NCI-H1105 treated with DMSO at 0.1 percent for 48 hours (cell line): ENCODE measurements at places on chromosomes 12 and 14.
A peak's percentile ranks its signal among the peaks of the same experiment; 100 is the strongest.

DNA sequence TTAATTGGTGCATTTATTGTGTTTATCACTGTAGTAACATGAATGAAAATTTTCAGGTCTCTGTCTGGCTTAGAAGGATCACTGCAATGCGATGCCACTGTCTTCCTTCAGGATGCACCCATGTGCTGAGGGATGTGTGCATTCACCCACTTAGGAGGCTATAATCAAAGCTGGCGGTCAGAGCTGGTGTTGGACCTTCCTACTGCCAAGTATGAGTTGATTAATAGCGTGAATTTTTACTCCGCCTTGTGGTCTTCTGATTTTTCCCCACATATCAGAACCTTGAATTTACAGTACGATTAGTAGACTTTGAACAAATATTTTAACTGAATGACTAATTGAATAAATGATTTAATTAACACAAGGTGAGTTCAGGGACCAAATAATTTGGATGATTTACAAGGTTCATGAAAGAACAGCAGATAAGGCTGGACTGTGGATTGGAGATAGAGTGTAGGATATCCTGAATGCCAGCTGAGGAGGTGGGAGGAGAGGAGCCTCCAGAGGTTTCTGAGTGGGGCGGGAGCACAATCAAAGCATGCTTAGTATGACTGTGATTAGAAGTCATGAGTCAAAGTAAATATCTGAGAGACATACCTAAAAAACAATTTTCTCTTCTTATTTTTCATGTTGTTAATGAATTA lies 50.1 kb downstream of the RERG start:
- no peak for DNase-seq

GRCh38 chr12:80272387-80272915 lies 171.6 kb upstream of the PTPRQ start:
- no peak for DNase-seq

GRCh38 chr12:120678572-120678971 lies 8.4 kb upstream of the MLEC start:
- no peak for DNase-seq

GRCh38 chr14:102870994-102871831 lies 51.2 kb upstream of the AMN start:
- peak; percentile 76 for DNase-seq

GRCh38 chr12:64258576-64258975 lies 36.5 kb upstream of the KICS2 start:
- no peak for DNase-seq

DNA sequence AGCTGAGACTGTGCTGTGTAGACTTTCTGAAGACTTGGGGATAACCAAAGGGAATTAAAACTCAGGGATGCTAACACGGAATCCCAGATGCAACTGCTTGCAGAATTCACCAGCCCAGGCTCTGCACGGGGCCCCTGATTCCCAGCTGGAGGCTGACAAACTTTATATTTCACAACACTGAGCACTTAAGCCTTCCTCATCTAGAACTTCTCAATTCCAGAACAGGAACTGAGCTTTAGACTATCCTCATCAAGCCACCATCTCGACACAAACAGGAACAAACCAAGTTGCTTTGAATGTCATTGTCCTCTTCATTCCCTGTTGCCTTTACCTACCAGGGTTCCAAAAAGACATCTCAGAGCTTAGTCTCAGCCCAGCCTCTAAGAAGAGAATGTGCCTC lies 22.2 kb downstream of the CCDC63 start:
- DNase-seq: no peak

DNA sequence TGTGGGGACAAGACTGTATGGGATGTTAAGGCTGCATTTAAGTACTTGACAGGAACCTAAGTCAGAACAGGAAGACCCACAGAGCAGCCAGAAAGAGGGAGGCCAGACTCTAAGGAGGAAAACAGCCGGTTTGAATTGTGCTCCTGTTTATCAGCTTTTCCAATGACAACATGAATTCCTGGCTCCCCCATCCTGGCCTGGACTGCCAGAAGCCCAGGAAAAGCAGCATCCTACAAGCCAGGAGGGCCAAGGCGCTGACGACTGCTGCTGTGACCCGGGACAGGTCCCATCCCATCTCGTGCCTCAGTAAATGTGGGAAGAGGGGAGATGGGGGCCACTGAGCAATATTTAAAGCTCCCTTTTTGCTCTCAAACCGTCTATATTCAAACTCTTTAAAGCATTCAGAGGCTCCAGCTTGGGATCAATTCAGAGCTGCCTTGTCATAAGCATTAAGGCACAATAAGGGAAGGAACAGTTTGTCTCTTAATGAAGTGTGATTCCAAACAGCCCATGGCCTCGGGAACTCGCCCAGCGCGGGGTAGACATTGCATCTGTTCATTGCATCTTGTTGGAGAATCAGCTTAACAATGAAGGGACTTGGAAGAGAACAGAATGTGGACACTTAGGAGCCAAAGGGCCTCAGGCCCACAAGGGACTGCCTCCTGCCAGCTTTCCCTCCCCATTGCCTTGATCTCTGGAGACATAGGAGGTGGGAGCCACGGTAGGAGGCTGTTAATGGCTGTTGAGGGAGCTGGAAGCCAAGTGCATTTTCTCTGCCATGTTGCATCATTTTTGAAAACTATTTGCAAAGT lies 49.6 kb downstream of the CMKLR1 start:
- no peak for DNase-seq

- DNase-seq: peak; percentile 93
Measured at GRCh38 chr12:113899561-113900471, 66.3 kb downstream of the RBM19 start.

DNA sequence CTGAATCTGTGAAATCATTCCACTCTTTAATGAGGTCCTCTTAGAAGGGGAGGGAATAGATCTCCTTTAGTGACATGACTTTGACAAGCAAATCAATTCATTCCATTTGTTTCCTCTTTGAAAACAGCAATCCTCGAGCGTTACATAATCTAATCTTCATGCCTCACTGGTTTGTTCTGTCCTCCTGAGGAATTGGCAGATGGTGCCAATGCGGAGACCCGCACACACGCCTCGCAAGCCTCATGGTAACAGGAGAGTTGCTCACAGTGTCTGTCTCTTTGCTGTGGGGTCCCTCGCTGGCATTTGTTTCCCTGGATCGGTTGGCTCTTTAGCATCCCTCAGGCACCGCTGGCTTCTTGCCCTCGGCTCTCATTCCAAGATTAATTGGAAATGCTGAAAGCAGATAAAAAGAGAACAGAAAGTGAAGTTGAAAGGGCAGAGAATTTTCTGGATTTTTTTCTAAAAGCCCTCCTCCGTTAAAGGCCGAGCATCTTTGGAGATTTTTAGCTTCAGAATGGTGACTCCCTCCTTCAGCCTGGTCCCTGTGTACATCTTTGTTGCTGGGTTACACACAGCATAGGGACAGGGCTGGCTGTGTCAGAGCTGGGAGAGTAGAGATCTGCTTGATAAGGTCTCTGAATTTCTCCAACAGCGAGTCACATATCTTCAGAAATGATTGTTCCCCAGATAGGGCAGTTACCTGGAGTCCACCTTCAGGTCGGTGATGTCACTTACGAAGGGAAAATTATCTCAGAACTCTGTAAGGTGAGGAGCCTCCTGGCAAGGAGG lies 10.1 kb upstream of the CABP1 start:
- no peak for DNase-seq

- no peak for DNase-seq
Measured at GRCh38 chr14:54730156-54730961, 163.4 kb downstream of the SAMD4A start.

DNA sequence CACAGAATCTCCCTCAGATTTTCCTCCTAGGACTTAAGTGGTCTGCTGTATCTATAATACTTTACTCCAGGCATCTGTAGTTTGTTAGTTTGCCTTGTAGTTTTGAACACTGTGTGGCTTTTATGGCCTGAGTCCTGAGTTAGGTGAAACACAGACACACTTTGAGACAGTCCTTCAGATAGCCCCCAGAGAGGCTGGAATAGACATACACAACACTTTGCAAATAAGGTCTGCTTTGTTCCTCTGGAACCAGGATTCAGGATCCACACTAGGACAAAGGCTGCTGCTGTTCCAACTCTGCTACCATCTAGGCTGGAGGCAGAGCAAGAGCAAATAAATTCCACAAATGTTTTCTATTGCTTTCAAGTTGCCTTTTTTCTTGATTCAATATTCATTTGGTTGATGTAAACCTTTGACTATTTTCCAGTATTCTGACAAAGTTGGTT lies 41.4 kb upstream of the INSM2 start:
- DNase-seq: no peak

DNA sequence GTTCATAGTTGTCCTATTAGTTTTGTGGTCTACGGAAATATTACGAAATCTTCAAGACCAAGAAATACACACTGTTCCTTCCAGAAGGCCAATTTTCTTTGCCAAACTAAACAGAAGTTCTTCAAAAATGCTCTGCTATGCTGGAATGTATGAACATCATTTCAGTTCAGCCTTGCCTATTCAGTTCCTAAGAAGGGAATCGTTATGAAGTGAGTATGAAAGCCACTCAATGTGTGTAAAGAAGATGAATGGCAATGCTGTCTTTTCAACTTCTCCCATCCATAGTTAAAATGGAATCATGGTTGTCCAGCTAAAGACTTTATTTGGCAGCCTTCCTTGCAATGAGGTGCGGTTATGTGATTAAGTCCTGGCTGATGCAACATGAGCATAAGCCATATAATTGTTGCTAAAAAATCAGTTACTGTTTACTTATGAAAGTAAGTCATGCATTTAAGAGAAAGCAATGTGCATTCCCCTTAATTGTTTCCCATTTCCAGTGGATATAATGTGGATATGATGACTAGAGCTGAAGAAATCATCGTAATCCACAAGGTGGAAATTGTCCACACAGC lies 73.8 kb upstream of the PTPRR start:
- DNase-seq: no peak

DNA sequence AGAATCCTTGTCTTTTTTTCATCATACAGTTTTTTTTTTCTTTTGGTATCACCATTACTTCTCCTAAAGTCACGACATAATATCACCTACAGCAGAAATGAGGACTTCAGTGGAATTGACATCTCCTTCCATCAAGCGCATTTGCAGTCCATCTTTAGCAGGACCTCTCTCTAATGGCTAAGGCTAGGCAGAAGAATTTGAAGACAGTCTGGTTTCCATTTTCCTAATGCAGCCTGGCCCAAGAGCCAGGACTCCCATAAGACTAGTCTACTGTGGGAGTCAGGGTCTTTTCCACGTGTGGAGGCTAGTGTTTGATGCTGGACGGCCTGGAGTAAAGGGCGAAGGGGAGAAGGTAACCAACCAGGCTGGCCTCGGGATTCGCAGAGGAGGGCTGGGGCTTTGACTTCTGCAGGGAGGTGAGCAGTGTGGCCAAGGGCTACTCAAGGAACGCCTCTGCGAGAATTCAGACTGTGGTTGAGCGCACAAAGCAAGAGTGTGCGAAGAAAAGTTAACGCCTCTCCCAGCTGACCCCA lies 769 bp upstream of the ZNF740 start:
- DNase-seq: no peak

- DNase-seq: no peak
Measured at GRCh38 chr14:89801136-89801535, 153.4 kb downstream of the EFCAB11 start.

- DNase-seq: no peak
Measured at GRCh38 chr12:124475295-124476010, 92.0 kb downstream of the NCOR2 start.

DNA sequence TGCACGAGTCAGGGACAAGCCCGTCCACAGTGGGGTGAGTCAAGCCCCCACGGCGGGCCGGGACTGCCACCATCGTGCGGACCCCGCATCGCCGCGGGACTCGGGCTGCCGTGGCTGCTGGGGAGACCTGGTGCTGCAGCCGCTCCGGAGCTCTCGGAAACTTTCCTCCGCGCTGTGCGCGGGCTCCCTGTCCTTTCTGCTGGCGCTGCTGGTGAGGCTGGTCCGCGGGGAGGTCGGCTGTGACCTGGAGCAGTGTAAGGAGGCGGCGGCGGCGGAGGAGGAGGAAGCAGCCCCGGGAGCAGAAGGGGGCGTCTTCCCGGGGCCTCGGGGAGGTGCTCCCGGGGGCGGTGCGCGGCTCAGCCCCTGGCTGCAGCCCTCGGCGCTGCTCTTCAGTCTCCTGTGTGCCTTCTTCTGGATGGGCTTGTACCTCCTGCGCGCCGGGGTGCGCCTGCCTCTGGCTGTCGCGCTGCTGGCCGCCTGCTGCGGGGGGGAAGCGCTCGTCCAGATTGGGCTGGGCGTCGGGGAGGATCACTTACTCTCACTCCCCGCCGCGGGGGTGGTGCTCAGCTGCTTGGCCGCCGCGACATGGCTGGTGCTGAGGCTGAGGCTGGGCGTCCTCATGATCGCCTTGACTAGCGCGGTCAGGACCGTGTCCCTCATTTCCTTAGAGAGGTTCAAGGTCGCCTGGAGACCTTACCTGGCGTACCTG lies 1.1 kb downstream of the PDE3A start:
- peak; percentile 61 for DNase-seq

DNA sequence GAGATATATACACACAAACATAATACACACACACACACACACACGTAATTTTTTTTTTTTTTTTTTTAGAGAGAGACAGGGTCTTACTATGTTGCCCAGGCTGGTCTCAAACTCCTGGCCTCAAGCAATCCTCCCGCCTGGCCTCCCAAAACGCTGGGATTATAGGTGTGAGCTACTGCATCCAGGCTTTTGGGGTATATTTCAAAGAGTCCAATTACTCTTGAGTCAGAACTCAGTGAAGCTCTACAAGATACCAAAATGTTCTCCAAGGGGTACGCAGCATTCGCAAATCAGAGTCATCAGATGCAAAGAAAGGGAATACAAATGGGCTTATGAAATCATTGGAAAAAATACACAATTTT lies 54.0 kb downstream of the PHLDA1 start:
- no peak for DNase-seq

DNA sequence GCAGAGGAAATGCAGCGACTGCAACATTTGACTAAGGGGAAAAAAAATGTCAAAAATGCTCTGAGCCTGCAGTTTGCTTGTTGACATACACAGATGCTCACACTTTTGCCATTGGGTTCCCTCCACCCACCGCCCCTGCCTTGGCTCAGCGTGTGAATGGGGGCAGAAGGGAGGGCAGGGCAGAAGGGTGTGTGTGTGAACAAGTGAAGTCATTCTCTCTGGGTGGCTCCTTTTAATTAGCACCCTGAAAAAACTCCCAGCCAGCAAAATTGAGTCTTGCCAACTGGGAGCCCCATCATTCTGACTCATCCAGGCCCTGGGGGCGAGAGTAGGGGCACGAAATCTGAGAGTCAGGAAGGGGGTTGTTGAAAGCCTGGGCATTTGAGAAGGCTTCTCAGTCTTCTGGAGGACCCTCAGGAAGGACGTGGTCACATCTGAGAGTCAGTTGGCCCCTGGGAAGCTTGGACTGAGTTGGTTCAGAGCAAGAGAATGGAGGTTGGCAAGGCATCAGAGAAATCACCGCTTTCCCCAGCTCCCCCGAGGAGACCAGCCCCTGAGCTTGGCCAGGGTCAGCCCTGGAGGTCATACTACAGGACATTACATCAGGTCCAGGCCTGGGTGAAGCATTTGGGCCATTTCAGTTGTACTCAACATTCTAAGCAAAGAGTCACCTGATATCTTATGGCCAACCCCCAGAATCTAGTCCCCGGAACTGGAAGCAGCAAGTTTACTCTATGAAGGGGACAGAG lies 22.7 kb upstream of the KRT78 start:
- no peak for DNase-seq
